Transverse colon (tissue), 4 donors: ENCODE measurements at places on chromosomes 6 and 20.

DNA sequence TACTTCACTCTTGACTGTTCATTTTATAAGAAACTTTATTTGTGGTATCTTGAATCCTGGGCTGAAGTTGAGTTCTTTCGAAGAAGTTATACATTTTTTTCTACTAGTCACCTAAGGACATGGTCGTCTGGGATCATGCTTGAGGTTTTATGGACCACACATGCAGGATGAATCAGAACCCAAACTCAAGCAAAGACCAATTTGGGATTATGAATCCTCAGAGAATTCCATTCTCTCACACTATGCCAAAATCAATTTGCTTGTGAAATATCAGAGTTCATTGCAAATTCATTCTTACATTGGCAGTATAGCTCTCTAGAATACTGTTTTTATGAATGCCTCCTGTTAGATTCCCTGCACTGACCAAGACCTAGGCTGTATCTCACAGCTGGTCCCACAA is 114.3 kb upstream of the HDAC2 start:
- no peak overlapping the region for H3K4me3 ChIP-seq
- H3K4me1 ChIP-seq: no peaks in the 10 kb centered on the region
- no peaks in the 10 kb centered on the region for H3K27me3 ChIP-seq
- no peaks in the 10 kb centered on the region for H3K36me3 ChIP-seq
- DNase-seq: no peak

DNA sequence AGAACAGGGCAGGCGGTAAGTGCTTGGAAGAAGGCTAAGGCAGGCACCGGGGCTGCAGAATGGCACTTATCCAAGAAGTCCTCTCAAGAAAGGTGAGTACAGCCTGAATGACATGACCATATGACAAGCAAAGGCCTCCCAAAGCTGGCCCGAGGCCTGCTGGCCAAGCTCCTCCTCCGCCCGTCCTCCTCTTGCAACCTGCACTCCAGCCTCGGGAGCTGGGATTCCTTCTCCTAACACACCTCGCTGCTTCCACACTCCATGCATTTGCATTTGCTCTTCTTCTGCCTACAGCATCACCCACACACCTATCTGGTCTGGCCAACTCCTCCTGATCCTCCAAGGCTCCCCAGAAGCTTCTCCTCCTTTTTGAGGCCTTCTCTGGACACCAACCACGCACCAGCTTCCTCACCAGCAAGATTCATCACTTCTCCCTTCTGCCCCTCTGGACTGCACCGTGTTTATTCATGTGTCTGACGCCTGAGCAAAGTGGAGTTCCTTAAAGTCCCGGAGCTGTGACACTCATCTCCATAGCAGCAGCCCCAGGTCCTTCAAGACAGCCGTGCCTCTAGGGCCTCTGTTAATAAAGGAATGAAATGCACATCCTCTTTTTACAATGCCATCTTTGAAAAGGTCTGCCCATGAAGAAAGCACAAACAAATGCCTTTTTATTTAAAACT is 32.3 kb downstream of the CNKSR3 start:
- H3K36me3 ChIP-seq: no peaks in the 10 kb centered on the region
- H3K27ac ChIP-seq: peak overlapping the region; percentile 78
- peaks cover 32% of the 10 kb centered on the region for H3K4me1 ChIP-seq
- no peak overlapping the region for H3K4me3 ChIP-seq

DNA sequence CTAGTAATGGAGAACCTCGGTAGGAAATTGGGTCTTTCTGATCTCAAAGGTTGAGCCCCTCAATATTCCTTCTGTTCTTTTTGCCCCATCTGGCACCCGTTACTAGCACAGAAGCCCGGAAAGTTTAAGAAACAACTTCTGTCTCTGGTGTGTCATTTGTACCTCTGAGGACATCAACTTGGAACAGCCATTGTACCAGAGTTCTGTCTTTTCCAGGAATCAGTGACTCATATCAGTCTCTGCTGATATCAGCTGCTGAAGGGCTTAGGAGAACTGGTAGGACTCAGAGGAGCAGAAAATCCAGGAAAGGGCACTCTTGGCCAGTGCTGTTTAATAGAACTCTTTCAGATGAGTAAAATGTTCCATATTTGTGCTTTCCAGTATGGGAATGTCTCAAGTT is 78.3 kb upstream of the CHD6 start:
- no peaks in the 10 kb centered on the region for H3K27me3 ChIP-seq
- no peak overlapping the region for H3K4me3 ChIP-seq
- H3K4me1 ChIP-seq: no peaks in the 10 kb centered on the region

DNA sequence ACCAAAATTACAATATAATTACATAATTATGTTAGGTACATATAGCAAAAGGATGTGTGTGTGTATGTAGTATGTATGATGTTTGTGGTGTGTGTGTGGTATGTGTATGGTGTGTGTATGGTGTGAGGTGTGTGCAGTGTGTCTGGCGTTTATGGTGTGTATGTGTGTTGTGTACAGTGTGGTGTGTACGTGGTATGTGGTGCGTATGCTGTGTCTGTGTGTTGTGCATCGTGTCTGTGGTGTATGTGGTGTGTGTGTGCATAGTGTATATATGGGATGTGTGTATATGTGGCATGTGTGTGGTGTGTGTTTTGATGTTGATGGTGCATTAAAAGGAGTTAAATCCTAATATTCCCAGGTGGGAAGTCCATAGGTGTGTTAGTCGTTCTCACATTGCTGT is 62.8 kb downstream of the PLG start:
- DNase-seq: no peak
- H3K4me3 ChIP-seq: no peak overlapping the region
- H3K4me1 ChIP-seq: no peaks in the 10 kb centered on the region
- no peaks in the 10 kb centered on the region for H3K36me3 ChIP-seq

- no peak for DNase-seq
- no peak overlapping the region for H3K4me3 ChIP-seq
- no peaks in the 10 kb centered on the region for H3K4me1 ChIP-seq
- no peak overlapping the region for H3K27ac ChIP-seq
- peaks cover 24% of the 10 kb centered on the region for H3K36me3 ChIP-seq
Measured at GRCh38 chr6:28368522-28368921, 18.8 kb downstream of the ZKSCAN3 start.

DNA sequence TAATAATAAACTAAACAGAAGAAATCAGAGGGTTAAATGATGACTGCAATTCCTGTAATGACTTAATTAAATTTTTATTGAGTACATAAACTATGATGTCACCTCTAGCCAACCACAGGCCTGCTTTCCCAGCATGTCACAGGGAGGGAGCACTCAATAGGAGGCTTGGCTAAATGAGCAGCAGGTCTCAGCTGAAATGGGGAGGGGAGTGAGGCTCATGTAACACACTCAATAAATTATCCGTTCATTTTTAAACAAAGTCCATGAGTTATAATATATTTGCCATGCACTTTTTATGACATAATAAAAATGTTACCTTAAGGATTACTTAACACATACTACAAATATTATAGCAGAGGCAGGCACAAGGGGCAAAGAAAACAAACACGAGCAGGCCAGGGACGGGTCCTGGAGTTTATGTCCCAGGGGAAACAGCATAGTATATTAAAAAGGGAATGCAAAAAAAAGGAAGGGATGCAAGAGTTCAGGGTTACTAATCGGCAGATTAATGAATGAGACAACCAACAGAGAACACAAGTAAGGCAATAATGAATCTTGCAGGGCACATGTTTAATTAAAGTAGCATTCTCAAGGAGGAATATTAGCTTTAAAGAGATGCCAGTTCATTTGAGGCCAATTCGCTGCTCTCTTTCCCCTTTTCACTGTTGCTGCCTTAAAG is 27.1 kb upstream of the FAM83C start:
- H3K4me1 ChIP-seq: peaks cover 20% of the 10 kb centered on the region
- H3K27ac ChIP-seq: peak overlapping the region; percentile 84
- no peaks in the 10 kb centered on the region for H3K36me3 ChIP-seq
- H3K27me3 ChIP-seq: no peaks in the 10 kb centered on the region
- no peak overlapping the region for H3K4me3 ChIP-seq

DNA sequence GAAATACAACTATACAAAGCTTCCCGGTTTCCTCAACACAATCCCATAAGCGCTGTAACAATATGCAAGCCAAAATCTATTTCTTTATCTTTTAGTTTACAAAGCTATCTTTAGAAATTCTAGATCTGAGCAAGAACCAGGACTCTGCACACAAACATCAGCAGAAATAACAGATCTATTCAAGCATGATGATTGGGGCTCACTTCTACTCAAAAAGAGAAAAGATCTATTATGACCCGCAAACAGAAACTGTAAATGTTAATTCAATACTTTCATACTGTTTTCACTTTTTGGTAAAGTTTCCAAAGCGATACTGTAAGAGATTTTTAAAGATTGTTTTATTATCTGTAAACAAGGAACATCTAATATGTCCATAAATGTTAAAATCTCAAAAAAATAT is 86.6 kb downstream of the SESN1 start:
- no peaks in the 10 kb centered on the region for H3K27me3 ChIP-seq
- peak overlapping the region; percentile 98 for H3K4me3 ChIP-seq
- no peak for DNase-seq
- peak overlapping the region; percentile 96 for H3K27ac ChIP-seq
- H3K36me3 ChIP-seq: no peaks in the 10 kb centered on the region
- H3K4me1 ChIP-seq: peaks cover 40% of the 10 kb centered on the region

- H3K4me1 ChIP-seq: no peaks in the 10 kb centered on the region
- no peak overlapping the region for H3K4me3 ChIP-seq
- H3K27ac ChIP-seq: peak overlapping the region; percentile 32
- H3K27me3 ChIP-seq: no peaks in the 10 kb centered on the region
Measured at GRCh38 chr6:32163559-32164258, 686 bp upstream of the EGFL8 start.

- H3K36me3 ChIP-seq: no peaks in the 10 kb centered on the region
- H3K4me1 ChIP-seq: peaks cover 27% of the 10 kb centered on the region
- no peak overlapping the region for H3K4me3 ChIP-seq
- no peak for DNase-seq
Measured at GRCh38 chr6:12528136-12528535, 188.4 kb upstream of the PHACTR1 start.

DNA sequence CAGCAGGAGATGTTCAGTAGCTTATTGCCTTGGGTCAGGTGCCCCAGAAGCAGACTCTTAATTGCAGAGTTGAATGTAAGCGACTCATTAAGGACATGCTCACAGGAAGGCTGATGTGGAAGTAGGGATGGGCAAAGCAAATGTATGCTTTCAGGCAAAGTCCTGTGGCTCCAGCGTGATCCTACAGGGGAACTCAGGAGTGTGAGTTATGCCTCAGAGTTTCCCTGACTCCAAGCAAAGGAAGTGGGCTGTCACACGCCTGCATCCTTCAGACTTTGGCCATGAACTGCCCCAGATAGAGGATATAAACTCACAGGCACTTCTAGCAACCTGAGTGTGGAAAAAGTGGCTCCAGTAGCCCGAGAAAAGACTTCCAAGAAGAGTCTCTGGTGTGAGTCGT is 64.9 kb upstream of the ZNF133 start:
- no peak for DNase-seq
- H3K4me3 ChIP-seq: no peak overlapping the region
- no peaks in the 10 kb centered on the region for H3K36me3 ChIP-seq

- no peaks in the 10 kb centered on the region for H3K4me1 ChIP-seq
- H3K27me3 ChIP-seq: no peaks in the 10 kb centered on the region
- no peak overlapping the region for H3K27ac ChIP-seq
- no peak for DNase-seq
- no peaks in the 10 kb centered on the region for H3K36me3 ChIP-seq
Measured at GRCh38 chr20:61630816-61631215, 378.8 kb downstream of the CDH4 start.

DNA sequence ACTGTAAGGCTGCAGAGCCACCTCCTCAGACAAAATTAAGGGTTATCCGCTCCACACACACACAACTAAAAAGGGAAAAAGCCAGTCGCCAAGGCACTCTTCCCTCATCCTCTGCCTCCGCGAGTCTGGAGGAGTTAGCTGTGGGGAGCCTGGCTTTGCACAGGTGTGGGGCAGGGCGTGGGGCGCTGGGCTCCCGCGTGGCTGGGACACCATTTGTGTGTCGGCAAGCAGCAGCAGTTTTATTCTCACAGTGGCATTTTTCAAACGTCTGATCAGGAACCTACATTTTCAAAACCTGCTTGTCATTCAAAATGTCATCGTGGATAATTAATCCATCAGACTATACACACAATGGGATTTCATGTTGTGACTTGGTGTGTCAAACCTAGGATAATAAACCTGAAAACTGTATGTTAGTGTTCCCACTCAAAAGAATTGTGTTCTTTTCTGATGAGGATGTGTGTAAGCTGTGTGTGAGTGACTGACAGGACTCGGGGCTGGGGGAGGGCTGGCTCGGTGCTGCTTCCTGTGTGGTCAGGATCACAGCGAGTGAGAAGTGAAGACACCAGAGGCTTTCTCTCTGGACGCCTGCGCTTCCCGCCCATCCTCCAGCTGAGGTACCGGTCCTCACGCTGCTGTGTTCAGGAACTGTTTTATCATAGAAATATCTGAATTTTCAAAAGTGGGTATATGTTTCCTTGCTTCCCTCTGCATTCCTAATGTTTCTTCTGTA is 83.1 kb downstream of the IRF4 start:
- H3K4me3 ChIP-seq: no peak overlapping the region
- DNase-seq: peak; percentile 62
- peaks cover 3% of the 10 kb centered on the region for H3K27me3 ChIP-seq
- H3K27ac ChIP-seq: no peak overlapping the region

GRCh38 chr6:89057759-89058158 is 22.8 kb upstream of the PNRC1 start:
- H3K27me3 ChIP-seq: no peaks in the 10 kb centered on the region
- no peak overlapping the region for H3K27ac ChIP-seq
- no peak overlapping the region for H3K4me3 ChIP-seq
- H3K4me1 ChIP-seq: no peaks in the 10 kb centered on the region
- H3K36me3 ChIP-seq: no peaks in the 10 kb centered on the region

GRCh38 chr6:11208854-11209253 is 23.6 kb downstream of the NEDD9 start:
- H3K27ac ChIP-seq: no peak overlapping the region
- H3K4me1 ChIP-seq: peaks cover 44% of the 10 kb centered on the region
- no peak for DNase-seq
- no peaks in the 10 kb centered on the region for H3K27me3 ChIP-seq

DNA sequence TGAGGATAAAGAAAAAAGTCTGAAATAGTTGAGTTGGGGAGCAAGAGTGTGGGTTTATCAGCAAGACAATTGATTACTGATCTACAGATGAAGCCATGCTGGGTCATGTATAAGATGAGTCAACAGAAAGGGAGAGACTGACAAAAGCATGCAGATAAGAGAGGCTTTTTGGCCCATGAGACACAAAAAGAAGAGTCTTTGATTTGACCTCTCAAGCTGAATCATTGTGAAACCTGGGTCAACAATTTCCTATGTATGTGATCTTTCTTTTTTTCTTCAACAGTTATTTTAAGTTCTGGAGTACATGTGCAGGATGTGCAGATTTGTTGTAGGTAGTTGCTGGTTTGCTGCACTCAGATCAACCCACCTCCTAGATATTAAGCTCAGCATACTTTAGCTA is 15.9 kb downstream of the RIMS1 start:
- no peak overlapping the region for H3K4me3 ChIP-seq
- H3K27ac ChIP-seq: no peak overlapping the region
- no peaks in the 10 kb centered on the region for H3K4me1 ChIP-seq
- no peaks in the 10 kb centered on the region for H3K36me3 ChIP-seq
- no peaks in the 10 kb centered on the region for H3K27me3 ChIP-seq
- DNase-seq: no peak

- no peaks in the 10 kb centered on the region for H3K36me3 ChIP-seq
- peaks cover 4% of the 10 kb centered on the region for H3K27me3 ChIP-seq
- peaks cover 17% of the 10 kb centered on the region for H3K4me1 ChIP-seq
- peak overlapping the region; percentile 94 for H3K27ac ChIP-seq
Measured at GRCh38 chr6:128519132-128519930, 1.1 kb downstream of the PTPRK start.
